ENCODE measurements at places on chromosomes 1 and 21. TPM values are rescaled to one million over a fixed set of nuclear protein-coding genes. Genes with fewer than 3 reads are reported as not detected.

Gene NUP210L
- total RNA-seq, result not detected

Gene RIMS3
- total RNA-seq, result 1.8 TPM

DNA sequence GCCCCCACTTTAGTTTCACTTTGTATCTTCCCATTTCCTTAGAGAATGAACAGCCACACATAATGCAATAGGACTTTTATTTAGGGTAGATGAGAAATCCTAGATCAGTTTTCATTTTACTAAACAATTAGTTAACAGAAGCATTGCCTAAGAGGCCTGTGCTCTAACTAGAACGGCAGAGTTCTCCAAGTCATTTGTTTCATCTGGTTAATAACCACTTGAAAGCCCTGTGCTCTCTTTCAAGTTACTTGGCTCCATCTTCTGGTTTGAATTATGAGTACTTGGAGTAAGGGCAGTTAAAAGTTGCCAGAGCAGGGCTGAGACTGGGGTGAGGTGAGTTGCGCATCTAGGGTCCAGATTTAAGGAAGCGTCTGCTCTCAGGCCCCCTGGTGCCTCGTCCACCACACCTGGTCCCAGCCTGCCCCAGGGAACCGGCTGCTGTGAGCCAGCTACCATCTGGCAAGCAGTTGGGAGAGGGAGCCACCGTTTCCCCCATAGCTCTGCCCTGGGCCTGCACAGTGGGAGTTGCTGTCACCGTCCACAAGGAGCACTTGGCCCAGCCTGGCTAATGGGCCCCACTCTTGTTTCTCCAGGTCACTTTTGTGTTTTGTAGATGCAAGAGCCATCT is 18.1 kb upstream of the SLC44A3 start:
- DNase-seq, result peak; percentile 47

GRCh38 chr1:90296327-90296726 is 301.4 kb downstream of the ZNF326 start:
- DNase-seq, result no peak

DNA sequence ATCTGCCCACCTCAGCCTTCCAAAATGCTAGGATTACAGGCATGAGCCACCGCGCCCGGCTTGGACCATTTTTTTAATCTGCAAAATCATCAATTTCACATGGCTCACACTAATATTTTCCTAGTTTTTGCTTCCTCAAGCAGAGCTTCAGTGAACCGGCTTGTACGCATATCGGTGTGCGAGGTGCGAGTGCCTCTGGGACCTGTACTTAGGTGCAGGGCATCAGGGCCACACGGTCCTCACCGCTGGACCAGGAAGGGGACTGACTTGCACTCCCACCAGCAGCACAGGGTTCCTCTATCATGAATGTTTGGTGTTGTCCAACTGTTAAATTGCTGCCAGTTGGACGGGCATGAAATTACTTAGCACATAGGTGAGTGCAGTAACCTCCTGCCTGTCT is 15.4 kb upstream of the SHE start:
- DNase-seq, result no peak

DNA sequence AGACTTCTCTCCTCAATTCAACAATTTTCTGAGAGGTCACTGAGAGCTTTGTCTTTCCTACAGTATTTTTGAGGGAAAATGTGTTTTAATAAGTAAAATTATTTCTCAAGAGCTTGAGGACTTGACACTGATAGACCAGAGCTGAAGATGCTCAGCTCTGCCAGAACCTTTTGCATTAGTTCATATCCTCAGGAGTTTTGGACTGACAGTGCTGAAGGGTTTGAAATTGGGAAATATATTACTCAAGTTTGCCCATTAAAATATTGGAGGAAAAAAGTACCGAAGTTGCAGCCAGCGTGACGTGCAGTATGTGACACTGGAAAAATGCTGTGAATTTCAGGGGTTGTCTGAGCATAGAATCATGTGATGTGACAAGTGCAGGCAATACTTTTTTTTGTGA is 346.6 kb upstream of the DPYD start:
- DNase-seq, result no peak

GRCh38 chr1:78250201-78250600 is 204.4 kb downstream of the GIPC2 start:
- no peak for DNase-seq

- no peak for DNase-seq
Observed at GRCh38 chr1:60017508-60018205, 55.9 kb downstream of the C1orf87 start.
